ENCODE measurements at places on chromosomes 7 and 10.

DNA sequence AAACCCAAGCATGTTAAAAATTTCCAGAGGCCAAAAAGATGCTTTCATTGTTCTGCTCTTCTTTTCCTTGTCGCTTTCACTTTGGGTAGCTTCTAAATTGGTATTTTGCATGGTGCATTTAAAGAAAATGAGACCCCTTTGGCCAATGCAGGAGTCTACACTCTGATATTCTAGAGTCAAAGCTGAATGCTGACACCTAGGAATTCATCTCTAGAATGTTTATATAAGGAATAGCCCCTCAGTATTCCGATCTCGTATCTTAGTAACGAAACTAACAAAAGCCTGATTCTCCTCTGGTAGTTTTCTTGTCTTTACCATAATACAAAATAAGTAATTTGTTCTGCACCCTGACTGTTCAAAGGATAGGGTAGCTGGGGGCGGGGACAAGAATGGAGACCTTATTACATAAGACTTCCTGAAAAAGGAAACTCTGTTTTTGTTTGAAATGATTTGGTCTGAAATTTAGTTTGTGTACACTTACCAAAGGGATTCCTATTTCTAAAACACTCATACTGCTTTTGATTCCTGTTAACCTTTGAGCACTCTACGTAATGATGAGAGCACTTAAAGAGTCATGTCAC is 17.1 kb downstream of the IKZF1 start:
- no peaks in the 10 kb centered on the region for H3K36me3 ChIP-seq
- no peaks in the 10 kb centered on the region for H3K4me1 ChIP-seq
- H3K4me3 ChIP-seq, result no peak overlapping the region
- H3K27me3 ChIP-seq, result peaks cover 46% of the 10 kb centered on the region
- DNase-seq, result no peak
- H3K27ac ChIP-seq, result no peak overlapping the region

DNA sequence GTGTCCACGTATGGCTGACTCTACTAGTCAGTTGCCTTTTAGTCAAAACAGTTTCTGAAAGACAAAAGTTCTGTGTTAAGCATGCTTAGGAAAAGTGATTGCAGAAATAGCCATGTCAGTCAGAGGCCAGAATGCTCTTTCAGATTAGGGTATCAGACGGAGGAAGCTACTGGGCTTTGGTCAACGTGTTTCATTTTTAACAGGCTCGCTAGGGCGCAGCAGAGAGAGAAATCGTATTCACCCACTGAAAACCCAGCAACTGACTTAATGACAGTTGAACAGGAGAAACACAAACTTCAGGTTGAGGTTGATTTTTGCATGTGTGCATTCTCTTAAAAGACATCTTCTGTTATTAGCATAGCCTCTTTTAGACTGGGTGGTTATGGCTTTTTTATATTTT is 322.6 kb upstream of the KIAA1217 start:
- no peak for DNase-seq
- no peak overlapping the region for H3K27ac ChIP-seq
- H3K27me3 ChIP-seq, result no peaks in the 10 kb centered on the region
- H3K4me1 ChIP-seq, result no peaks in the 10 kb centered on the region
- H3K36me3 ChIP-seq, result no peaks in the 10 kb centered on the region

- H3K4me1 ChIP-seq, result no peaks in the 10 kb centered on the region
- H3K4me3 ChIP-seq, result no peak overlapping the region
- H3K27me3 ChIP-seq, result no peaks in the 10 kb centered on the region
- no peak overlapping the region for H3K27ac ChIP-seq
- no peak for DNase-seq
- H3K36me3 ChIP-seq, result no peaks in the 10 kb centered on the region
These were observed 19.9 kb downstream of the MACC1 start for GRCh38 chr7:20197125-20197748.

- H3K4me1 ChIP-seq, result no peaks in the 10 kb centered on the region
- H3K36me3 ChIP-seq, result no peaks in the 10 kb centered on the region
- no peak for DNase-seq
- H3K27ac ChIP-seq, result no peak overlapping the region
- H3K4me3 ChIP-seq, result no peak overlapping the region
These were observed 120.3 kb upstream of the ADAM12 start for GRCh38 chr10:126508535-126509040.

GRCh38 chr7:157228864-157229422 is 90.2 kb downstream of the UBE3C start:
- H3K4me1 ChIP-seq, result no peaks in the 10 kb centered on the region
- no peak overlapping the region for H3K27ac ChIP-seq
- H3K36me3 ChIP-seq, result peaks cover 17% of the 10 kb centered on the region
- no peaks in the 10 kb centered on the region for H3K27me3 ChIP-seq
- no peak for DNase-seq

DNA sequence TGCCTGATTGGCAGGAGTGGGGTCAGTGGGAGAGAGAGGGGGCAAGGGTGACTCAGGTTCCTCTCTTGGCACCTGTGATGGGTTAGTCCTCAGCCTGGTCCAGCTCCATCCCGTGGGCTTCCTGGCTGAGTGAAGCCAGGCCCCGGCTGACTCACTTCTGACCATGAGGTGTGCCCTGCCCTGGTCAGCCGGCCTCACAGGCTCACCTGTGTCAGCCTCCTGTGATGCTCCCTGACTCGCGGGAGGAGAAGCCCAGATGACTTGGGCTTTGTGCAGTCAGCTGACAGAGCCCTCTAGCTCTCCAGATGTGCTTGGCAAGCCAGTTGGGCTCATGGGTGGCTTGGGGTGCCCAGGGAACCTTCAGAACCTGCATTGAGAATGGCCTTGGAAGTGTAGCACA is 16.0 kb upstream of the PPIF start:
- no peak for DNase-seq
- H3K4me3 ChIP-seq, result no peak overlapping the region
- no peaks in the 10 kb centered on the region for H3K27me3 ChIP-seq
- H3K4me1 ChIP-seq, result no peaks in the 10 kb centered on the region
- no peaks in the 10 kb centered on the region for H3K36me3 ChIP-seq

- H3K4me3 ChIP-seq, result no peak overlapping the region
- H3K27me3 ChIP-seq, result no peaks in the 10 kb centered on the region
- no peaks in the 10 kb centered on the region for H3K4me1 ChIP-seq
- H3K36me3 ChIP-seq, result no peaks in the 10 kb centered on the region
These were observed 343.2 kb upstream of the TMEM229A start for GRCh38 chr7:124376111-124376510.

DNA sequence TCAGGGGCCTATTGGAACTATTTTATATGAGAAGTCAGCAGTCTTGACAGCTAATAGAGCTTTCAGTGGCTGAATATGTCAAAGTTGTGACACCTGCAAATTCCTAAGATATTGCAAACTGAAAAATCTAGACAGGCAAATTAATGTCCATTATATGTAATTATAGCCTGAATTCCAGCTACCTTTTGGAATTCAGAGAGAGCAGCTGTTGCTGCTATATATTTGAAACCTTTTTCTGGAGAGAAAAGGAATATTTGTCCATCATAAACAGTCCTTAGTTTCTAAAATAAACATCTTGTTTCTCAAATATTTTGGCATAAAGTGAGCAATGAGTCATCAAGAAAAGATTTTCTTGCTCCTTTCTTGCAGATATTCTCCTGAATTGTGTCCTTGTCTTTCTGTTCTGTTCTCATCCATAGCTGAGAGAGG is 408.9 kb upstream of the SEMA3D start:
- H3K27ac ChIP-seq, result no peak overlapping the region
- no peak for DNase-seq
- no peak overlapping the region for H3K4me3 ChIP-seq
- no peaks in the 10 kb centered on the region for H3K27me3 ChIP-seq
- no peaks in the 10 kb centered on the region for H3K36me3 ChIP-seq

- H3K27me3 ChIP-seq, result no peaks in the 10 kb centered on the region
- H3K4me3 ChIP-seq, result peak overlapping the region; percentile 87
- no peak for DNase-seq
- no peaks in the 10 kb centered on the region for H3K36me3 ChIP-seq
These were observed 2.3 kb downstream of the IGF2BP3 start for GRCh38 chr7:23467806-23468525.

GRCh38 chr10:95556994-95557767 is 4.0 kb downstream of the SORBS1 start:
- no peaks in the 10 kb centered on the region for H3K27me3 ChIP-seq
- DNase-seq, result no peak
- H3K4me3 ChIP-seq, result no peak overlapping the region
- H3K36me3 ChIP-seq, result no peaks in the 10 kb centered on the region
- peak overlapping the region; percentile 25 for H3K27ac ChIP-seq

DNA sequence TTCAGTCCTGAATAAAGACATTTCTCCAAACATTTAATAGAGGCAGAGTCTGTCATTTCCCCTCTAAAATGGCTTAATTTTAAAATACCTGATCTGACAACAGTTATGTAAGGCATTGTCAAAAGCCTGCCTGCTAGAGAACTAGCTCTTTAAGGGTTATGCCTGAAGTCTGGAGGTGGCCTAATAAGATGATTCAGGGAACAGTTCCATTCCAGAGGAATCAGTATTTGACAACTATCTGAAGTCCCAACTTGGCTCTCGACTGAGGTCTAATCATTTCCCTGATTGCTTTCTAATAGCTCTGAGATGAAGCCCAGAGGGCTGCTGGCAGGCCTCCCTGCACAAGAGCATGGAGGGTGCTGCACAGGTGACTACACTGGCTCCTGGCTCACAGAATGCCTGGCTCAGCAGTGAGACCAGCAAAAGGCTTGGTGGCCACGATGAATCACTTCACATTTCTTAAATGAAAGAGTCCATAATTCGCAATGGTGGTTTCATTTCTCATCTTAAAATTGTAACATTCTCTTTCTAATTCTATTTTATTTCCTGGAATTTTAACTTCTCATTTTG is 509.6 kb upstream of the POM121L12 start:
- H3K4me1 ChIP-seq, result no peaks in the 10 kb centered on the region
- no peaks in the 10 kb centered on the region for H3K36me3 ChIP-seq

DNA sequence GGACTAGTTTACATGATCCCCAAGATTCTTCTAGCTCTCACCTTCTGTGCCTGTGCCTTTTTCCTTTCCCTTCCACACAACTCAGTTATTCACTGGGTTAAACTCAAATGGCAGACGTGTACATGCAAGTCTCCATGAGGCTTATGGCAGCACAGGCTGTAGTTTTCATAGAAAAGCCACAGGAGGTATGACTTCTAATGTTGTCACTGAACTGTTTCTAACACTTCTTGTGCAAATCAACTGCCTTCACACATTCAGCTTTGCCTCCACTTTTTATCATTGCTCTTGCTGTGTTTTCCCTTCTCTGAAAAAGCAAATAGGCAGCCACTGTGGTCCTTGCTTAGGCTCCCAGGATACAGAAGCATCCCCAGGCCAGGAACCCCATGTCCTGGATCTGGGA is 5.3 kb upstream of the GIMAP5 start:
- H3K27me3 ChIP-seq, result peaks cover 3% of the 10 kb centered on the region
- no peaks in the 10 kb centered on the region for H3K4me1 ChIP-seq
- H3K4me3 ChIP-seq, result no peak overlapping the region
- H3K27ac ChIP-seq, result no peak overlapping the region
- H3K36me3 ChIP-seq, result no peaks in the 10 kb centered on the region

GRCh38 chr10:70682920-70683600 is 10.8 kb downstream of the ADAMTS14 start:
- no peak for DNase-seq
- no peak overlapping the region for H3K27ac ChIP-seq
- H3K4me1 ChIP-seq, result no peaks in the 10 kb centered on the region

GRCh38 chr10:124181656-124182055 is 88.3 kb upstream of the CHST15 start:
- no peaks in the 10 kb centered on the region for H3K27me3 ChIP-seq
- no peak overlapping the region for H3K4me3 ChIP-seq
- H3K4me1 ChIP-seq, result no peaks in the 10 kb centered on the region
- H3K27ac ChIP-seq, result no peak overlapping the region
- no peak for DNase-seq

DNA sequence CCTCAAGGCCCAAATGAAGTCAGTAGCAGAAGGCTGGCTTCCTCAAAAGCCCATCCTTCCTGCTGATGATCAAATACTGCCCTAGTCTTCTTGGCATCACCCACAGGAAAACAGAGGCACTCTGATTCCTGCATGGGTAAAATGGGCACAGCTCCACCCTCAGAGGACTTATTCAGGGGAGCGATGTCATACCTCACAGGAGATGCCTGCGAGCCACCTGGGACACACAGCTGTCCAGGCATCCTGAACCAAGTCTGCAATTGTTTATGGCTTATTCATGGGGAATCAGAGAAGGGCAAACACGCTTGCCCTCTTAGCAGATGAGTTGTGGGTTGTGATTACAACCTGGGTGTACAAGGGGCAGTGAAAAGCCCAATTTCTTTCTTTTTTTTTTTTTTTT is 22.0 kb upstream of the LMTK2 start:
- no peaks in the 10 kb centered on the region for H3K36me3 ChIP-seq
- H3K27me3 ChIP-seq, result no peaks in the 10 kb centered on the region
- no peaks in the 10 kb centered on the region for H3K4me1 ChIP-seq
- H3K4me3 ChIP-seq, result no peak overlapping the region
- no peak overlapping the region for H3K27ac ChIP-seq

- no peaks in the 10 kb centered on the region for H3K27me3 ChIP-seq
- DNase-seq, result no peak
- no peaks in the 10 kb centered on the region for H3K4me1 ChIP-seq
- H3K27ac ChIP-seq, result no peak overlapping the region
These were observed 188.7 kb upstream of the KAT6B start for GRCh38 chr10:74637685-74638084.

DNA sequence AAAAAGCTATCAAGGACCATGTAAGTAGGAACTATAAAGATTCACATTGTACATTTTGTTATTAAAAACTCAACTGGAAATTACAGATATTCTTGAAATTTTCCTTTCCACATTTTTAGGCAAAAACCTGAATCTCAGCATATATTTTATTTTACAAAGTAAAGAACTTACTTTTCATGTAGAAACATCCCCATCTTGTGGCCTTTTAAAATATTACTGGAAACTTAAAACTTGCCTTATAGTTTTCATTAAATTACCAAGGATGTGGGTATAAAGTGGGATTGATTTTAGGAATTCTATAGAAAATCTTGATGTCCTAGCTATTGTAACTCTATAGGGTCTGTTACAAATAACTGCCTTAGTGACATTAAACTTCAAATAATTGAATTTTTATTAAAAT is 10.6 kb downstream of the DBF4 start:
- peaks cover 35% of the 10 kb centered on the region for H3K36me3 ChIP-seq
- DNase-seq, result no peak
- no peak overlapping the region for H3K4me3 ChIP-seq
- H3K27me3 ChIP-seq, result no peaks in the 10 kb centered on the region
- no peak overlapping the region for H3K27ac ChIP-seq
- H3K4me1 ChIP-seq, result no peaks in the 10 kb centered on the region

- no peak for DNase-seq
- no peaks in the 10 kb centered on the region for H3K27me3 ChIP-seq
- H3K36me3 ChIP-seq, result no peaks in the 10 kb centered on the region
- H3K27ac ChIP-seq, result no peak overlapping the region
- no peaks in the 10 kb centered on the region for H3K4me1 ChIP-seq
These were observed 642.5 kb upstream of the KCND2 start for GRCh38 chr7:119630406-119630969.

- H3K27me3 ChIP-seq, result peaks cover 52% of the 10 kb centered on the region
- peak overlapping the region; percentile 26 for H3K4me3 ChIP-seq
- no peaks in the 10 kb centered on the region for H3K4me1 ChIP-seq
- DNase-seq, result no peak
- no peaks in the 10 kb centered on the region for H3K36me3 ChIP-seq
These were observed 1.2 kb upstream of the PLXNA4 start for GRCh38 chr7:132577206-132578049.

All from Panc1 (cell line).